Activated CD4-positive, alpha-beta T cell treated with anti-CD3 and anti-CD28 coated beads for 1 hour (primary cell): ENCODE measurements at places on chromosomes 6 and 20.

DNA sequence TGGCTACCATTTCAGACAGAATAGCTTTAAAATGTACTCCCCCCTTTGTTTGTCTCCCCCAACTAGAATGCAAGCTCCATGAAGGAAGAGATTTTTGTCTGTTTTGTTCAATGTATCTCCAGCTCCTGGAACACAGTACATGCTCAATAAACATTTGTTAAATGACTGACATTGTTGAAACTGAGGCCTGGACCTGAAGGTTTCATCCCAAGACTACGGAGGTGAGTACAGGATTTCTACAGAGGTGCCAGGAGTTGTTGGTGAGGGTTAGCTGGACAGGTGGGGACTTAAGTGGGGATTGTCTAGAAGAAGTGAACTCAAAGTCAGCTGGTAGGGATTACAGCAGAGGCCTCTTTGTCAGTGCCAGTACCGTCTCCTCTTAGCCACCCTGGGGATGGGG is 19.4 kb downstream of the VEGFA start:
- DNase-seq: no peak

DNA sequence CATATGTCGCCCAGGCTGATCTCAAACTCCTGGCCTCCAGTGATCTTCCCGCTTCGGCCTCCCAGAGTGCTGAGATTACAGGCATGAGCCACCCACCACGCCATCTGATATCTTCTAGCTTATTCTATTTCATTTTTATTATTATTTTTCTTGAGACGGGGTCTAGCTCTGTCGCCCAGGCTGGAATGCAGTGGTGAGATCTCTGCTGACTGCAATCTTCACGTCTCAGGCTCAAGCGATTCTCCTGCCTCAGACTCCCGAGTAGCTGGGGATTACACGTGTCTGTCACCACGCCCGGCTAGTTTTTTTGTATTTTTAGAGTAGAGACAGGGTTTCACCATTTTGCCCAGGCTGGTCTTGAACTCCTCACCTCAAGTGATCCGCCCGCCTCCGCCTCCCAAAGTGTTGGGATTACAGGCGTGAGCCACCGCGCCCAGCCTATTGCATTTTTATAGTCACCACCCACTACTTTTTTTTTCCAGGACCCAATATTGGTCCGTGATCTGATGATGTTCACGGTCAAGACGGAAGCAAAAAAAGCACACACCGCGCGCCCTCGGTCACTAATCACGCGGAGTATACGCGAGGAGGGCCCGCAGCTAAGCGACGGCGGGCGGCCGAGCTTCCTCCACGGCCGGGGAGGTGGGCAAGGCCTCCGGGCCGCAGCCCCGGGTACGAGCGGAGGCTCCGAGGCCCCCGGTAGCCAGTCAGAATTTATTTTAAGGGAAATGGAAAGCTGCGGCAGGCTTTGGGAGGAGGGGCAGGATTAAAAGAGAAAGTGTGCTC is 1.1 kb upstream of the LSM14B start:
- DNase-seq: no peak

- no peak for DNase-seq
These were observed 824 bp upstream of the CSTL1 start for GRCh38 chr20:23438661-23439060.

DNA sequence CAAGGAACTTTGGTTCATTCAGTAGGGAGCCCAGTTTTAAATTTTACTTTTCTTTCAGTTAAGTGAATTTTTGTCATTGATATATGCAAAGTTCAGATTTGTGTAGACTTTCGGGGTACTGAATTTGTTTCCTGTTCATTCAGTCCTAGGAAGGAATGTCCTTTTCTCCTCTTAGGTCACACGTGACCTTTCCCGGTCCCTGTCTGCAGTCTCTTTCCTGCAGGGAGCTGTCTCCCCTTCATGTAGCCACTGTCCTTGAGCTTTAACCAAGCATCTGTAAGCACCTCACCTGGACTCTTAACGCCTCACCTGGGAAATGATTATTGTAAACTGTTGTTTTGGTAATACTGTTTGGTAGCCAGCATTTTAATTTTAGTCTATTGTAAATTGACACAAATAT is 190.7 kb downstream of the ARID1B start:
- DNase-seq: no peak

- DNase-seq: peak; percentile 18
These were observed 20.2 kb upstream of the RREB1 start for GRCh38 chr6:7087491-7087979.

- DNase-seq: no peak
These were observed 166.8 kb downstream of the BTBD3 start for GRCh38 chr20:12084482-12084881.

DNA sequence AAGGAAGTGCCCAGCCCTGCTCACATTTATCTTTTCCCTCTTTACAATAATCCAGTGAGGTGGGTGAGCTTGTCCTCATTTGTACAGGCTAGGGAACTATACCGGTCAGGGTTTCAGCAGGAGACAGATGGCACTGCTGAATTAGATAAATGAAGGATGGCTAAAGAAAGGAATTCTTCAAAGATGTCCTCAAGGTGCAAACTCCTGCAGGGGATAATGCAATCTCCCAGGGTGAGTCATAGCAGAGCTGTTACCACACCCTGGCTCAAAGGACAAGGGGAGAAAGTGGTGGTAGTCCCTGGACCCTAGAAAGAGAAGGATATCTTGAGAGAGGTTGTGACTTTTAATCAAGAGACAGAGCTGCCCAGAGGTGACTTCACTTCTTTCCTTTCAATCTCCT is 66.7 kb downstream of the RFPL4B start:
- no peak for DNase-seq

- DNase-seq: no peak
These were observed 123.0 kb downstream of the UTRN start for GRCh38 chr6:144408161-144408560.

DNA sequence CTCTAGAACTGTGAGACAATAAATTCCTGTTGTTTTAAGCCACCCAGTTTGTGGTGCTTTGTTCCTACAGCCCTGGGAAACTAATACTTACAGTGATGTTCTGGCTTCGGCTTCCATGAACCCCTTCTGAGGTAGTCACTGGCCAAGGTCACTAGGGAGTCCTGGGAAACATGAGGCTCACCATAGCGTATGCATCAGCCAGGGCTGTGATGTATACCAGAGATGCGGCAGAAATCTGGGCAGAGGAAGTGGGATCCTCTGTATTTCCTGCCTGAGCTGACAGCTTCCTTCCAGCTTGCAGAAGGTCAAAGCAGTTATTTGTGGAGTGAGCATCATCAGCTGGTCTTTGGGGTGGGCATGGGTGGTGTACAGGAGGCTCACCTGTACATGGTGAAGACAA is 27.9 kb downstream of the KAT14 start:
- no peak for DNase-seq

DNA sequence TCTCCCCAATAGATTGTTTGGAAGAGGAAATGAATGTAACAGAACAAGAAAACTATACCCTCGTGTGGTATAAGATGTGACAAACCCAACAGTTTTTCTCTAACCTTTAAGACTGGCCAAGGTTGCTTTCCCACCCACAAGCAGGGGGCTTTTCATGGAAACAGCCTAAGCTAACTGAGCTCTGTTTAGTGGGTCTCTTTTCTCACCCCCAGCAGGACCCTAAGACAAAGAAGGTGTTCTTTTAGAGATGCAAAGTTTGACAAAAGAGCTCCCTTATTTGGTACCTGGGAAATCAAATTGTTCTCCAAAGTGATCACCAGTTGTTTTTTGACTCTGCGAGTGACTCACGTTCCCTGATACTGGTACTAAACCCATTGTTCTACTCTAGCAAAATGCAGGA is 59.1 kb downstream of the MBOAT1 start:
- no peak for DNase-seq

DNA sequence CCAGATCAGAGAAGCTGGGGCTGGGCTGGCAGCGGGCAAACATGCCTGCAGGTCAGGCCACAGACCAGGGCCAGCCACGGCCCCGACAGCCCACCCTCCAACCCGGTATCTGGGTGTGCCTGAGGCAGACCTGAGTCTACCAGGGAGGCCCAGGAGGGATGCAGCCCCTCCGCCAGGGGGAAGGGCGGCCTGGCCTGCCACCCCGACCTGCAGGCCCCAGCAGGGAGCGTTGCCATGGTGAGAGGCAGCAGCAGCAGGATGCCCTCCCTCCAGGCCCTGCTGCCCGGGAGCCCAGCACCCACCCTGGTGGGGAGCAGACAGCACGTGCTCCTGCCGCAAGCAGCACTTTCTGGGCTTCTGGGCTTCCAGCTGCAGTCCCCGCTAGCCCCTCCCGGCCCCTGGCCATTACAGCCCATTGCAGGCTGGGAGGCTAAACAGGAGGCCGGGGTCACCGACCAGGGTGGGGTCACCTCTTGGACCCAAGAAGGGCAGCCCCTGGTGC is 3.8 kb upstream of the EEF1A2 start:
- no peak for DNase-seq

DNA sequence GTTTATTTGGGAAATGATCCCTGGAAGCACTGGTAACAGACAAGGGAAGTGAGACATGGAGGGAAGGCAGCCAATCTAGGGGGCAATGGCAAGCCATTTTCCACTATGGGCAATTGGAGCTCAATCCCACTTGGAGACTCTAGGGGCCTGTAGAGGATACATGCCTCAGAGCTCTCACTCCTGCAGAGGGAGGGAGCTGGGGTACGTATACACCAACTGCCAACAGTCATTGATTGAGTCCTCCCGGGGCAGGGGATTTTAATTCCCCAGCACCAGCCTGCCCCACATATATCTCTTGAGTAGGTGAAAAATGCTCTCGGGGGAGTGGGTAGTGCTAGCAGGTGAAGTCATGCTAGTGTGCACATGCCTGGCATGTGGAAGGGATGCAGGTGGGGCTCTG is 78.9 kb upstream of the KCNK16 start:
- no peak for DNase-seq

DNA sequence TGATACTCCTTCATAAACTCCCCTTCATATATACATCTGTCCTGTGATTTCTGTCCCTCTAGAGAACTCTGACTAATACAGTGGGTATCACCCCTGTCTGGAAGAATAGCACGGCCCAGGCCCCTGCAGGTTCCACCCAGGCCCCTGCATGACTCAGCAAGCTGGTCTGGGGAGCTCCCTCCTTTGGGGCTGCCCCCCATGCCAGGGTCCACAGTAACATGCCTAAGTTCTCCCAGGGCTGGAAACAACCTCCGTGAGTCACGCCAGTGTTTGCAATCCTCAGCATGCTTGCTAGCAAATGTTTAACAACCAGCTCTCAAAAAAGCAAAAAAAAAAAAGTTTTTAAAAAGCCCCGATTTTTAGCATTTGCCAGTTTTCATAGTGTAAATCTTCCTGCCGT is 134.3 kb upstream of the CDH4 start:
- no peak for DNase-seq
